ENCODE measurements at places on chromosomes 4 and X.

DNA sequence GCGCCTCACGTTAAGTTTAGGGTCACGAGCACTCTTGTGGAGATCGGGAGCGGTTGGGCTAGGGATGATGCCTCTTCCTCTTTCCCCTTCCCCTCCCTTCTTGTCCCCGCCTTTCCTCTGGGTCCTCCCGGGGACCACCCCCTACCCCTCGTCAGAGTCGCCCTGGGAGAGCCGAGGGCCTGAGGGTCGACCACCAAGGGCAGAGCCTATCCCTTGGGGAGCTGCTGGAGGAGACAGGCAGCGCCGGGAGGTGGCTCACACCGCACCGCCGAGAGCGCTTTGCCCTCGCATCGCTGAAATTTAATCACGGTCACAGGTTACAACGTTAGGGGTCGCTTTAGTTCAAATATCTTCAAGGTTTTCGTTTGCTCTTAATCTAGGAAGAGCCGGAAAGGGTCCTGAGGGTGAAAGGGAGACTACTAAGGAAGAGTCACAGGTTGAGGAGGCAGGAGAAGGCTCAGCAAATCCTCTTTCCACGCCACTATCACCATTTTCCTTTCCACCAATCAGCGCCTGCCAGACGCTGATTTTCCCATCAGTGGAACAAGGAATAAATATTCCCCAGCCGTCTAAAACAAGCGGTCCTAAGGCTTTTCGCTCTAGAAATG, 528 bp upstream of the SNCA start:
- DNase-seq = peak; percentile 11

GRCh38 chr4:48974979-48975640, 11.0 kb upstream of the CWH43 start:
- no peak for DNase-seq

DNA sequence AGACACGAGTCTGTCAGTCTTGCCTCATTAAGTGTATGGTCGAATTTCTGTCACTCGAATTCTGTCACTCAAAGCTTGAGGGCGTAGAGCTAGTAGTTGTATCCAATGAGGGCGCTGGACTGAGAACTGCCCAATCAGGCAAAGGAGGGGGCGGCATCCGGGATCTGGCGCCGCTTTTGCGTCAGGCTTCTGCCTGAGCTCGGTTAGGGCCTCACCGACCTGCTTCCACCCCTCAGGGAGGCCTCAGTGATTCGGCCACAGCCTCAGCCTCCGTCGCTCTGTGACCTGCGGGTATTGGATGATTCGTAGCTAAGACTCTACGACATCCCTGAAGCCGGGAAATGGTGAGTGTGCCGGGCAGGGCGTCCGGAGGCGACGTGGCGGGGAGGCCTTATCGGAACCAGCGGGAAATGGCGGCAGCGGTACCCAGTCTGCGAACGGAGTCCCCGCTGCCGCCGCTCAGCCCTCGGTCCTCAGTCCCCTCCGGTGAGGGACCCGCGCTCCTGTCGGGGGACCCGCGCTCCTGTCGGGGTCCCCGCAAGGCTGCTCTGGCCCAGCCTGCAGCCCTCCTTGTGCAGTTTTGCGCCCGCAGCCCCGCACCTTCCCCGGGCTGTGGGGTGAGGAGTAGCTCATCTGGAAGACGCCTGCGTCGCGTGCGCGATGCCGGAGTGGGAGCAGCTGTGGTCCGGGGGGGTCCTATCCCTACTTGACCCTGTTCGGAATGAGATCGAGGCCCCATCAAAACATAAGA, 88.3 kb downstream of the ZNF718 start:
- DNase-seq = no peak

GRCh38 chr4:48329976-48330375, 11.4 kb upstream of the SLAIN2 start:
- no peak for DNase-seq

- DNase-seq = no peak
Observed at GRCh38 chrX:40120838-40121580, 23.3 kb upstream of the BCOR start.

DNA sequence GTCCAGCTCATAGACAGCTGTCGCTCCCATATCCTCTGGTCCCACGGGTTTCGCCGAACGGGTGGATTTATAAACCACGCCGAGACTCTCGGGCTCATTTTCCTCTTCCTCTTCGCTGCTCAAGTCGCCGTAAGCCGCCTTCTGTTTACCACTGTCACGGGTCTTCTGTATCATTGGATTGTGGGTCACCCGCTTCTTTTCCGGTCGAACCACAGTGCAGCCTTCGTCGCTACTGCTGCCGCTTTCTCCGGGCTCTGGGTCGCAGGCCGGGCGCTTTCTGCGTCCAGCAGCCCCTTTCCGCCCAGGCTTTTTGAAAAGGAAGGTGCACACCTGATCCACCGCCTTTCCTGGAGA, 311 bp downstream of the RNF113A start:
- DNase-seq = no peak

- no peak for DNase-seq
Observed at GRCh38 chrX:80810365-80810978, 795 bp upstream of the BRWD3 start.

- DNase-seq = no peak
Observed at GRCh38 chr4:120156120-120156718, 89.6 kb upstream of the MAD2L1 start.

GRCh38 chr4:97103252-97103651, 1040.0 kb downstream of the STPG2 start:
- DNase-seq = no peak

- no peak for DNase-seq
Observed at GRCh38 chr4:173514641-173515217, 15.3 kb downstream of the HAND2 start.

GRCh38 chrX:45623266-45623665, 422.6 kb upstream of the DIPK2B start:
- DNase-seq = no peak

DNA sequence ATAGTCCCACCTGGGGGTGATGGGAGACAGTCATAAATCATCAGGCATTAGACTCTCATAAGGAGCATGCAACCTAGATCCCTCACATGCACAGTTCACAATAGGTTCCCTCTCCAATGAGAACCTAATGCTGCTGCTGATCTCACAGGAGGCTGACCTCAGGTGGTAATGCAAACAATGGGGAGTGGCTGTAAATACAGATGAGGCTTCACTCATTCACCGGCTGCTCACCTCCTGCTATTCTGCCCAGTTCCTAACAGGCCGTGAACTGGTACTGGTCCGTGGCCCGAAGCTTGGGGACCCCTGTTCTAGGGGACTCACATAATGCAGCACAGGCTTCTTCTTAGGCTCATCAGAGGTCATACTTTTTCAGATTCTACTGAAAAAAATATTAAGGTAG, 625.9 kb upstream of the AGA start:
- no peak for DNase-seq
